ENCODE measurements at places on chromosomes 3 and 15.
A peak's percentile ranks its signal among the peaks of the same experiment; 100 is the strongest.

- no peak for DNase-seq
Observed at GRCh38 chr15:51134416-51135199, 39.9 kb upstream of the TNFAIP8L3 start.

DNA sequence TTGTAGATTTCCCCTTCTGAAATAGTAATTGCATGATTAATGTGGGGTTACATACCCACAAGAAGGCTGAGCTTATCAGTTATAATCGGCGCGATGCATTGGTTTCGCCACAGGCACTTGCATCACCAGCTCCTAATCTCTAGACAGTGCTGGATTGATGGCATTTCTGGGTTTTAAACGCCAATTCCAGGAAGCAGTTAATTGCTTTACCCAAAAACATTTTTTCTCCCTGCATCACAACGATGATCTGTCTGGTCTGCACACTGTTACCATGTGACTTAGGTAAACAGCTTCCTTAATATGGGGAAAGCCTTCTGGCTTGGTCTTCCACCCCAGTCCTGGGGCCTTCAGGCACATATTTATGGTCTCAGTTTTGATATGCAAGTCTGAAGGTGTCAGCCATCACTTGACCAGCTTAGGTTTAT, 70.0 kb upstream of the HEG1 start:
- DNase-seq = peak; percentile 78

GRCh38 chr3:4595710-4596113, 102.6 kb downstream of the ITPR1 start:
- DNase-seq = no peak

DNA sequence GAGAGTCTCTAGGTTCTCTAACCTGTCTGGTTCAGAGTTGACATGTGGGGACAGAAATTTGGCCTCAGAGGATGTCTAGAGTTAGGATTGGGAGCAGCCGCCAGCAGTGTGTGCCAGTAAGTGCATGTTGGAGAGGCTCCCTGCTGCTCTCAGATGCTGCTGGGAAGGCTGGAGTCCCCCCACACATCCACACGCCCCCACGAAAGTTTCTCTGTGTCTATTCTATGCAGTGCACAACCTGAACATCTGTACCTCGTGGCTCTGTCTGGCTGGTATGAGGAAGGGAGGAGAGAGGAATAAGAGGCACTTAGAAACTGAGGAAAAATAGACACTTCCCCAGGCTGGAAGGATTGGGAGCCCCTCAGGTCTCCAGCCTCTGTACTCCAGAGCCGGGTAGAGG, 131.8 kb downstream of the RAB11A start:
- no peak for DNase-seq

- no peak for DNase-seq
Observed at GRCh38 chr3:187640569-187641059, 29.6 kb downstream of the SST start.

GRCh38 chr3:32420126-32421038, 28.7 kb downstream of the CMTM7 start:
- peak; percentile 74 for DNase-seq

Data from activated CD4-positive, alpha-beta T cell treated with anti-CD3 and anti-CD28 coated beads, Interleukin-2, amount 10 ng/mL, durations not matched to agents 24 days and 14 days (primary cell).